ENCODE measurements at places on chromosomes 3 and 15. TPM values are rescaled to one million over a fixed set of nuclear protein-coding genes. Genes with fewer than 3 reads are reported as not detected.

GRCh38 chr15:59087731-59088130 lies 17.2 kb upstream of the CCNB2 start:
- DNase-seq = no peak

DNA sequence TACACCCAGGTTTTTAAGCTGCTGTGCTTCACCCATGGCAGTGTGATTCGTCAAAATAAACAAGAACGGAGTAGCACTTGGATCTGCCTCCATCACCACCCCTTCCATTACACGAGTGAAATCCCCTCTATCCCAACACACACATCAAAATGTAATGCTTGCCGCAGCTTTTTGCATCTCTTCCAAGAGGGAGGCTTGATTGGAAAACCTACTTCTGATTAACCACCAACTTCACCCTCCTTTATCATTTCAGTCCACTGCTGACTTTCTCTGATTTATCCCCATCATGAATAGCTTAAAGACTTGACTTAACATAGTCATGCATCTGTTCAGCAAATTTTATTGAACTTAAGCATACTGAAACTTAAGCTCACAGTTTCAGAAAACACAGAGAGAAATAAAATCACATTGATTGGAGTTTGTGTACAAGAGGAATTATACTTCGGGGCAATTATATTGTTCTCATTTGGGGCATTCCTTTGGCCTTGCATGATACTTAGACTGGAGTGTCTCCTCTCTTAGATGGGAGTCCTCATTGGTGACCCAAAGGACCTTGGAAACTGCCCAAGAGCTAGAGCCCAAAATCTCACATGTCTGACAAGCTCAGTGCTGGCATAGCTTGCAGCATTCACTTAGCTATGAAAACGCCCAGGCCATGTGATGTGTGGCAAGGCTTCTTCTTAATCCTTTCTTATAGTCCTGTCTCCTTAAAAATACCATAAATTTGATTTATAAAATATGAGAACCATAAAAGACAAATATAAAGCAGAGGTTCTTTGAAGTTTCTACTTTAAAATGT lies 124.3 kb upstream of the UMPS start:
- DNase-seq = peak; percentile 34

DNA sequence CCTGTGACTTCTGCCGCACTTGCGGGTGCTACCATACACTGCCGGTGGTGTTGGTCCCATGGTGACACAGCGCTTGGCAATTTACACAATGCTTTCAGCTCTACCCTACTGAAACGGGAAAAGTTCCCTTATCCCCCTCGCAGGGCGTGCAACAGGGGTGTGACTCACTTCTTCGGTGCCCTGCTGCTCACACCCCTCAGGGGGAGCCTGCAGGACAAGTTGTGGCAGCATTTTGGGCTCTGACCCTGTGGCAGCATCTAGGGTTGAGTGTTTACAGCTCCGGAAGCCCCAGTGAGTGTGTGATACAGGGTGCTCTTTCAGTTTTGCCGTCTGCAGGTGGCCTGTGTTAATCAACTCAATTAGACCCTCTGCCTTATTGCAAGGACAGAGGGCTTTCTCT lies 324.7 kb upstream of the RGMA start:
- DNase-seq = no peak

- DNase-seq = peak; percentile 55
Measured at GRCh38 chr3:195133462-195133861, 137.5 kb downstream of the XXYLT1 start.

The KLHL40 gene
- total RNA-seq = not detected

DNA sequence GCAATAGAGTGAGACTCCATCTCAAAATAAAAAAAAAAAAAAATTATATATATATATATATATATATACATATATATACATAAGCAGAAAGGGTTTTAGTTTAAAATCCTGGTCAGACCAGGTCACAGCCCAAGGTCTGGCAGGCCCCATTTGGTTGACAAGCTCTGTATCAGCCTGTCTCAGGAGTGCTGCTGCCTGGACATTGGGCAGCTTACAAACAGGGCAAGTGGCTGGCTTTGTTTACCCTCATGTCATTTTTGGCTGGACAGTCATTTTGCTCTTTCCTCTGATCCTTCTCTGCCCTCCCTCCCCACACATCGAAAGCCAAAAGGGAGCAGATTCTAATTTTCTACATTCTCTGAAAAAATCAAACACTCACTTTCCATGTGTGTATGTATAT lies 26.7 kb upstream of the KLHL6 start:
- no peak for DNase-seq

DNA sequence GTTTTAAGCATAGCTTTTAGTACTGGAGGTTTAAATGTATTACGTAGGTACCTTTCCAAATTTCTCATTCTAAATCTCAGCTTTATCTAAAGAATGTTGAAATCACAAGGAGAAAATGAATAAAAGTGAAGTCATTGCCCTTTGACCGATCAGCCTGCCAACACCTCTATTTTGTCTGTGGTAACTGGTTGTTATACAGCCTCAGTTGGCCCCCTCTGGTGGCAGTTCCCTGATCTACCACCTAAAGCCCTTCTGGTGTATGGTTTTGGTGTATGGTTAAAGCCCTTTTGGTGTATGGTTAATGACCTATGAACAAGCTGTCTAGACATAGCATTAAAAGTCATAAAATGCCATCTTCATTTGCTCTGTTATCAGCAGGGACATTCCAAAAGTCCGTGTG lies 378.2 kb upstream of the AZI2 start:
- peak; percentile 53 for DNase-seq

- no peak for DNase-seq
Measured at GRCh38 chr3:59056706-59057105, 6.9 kb upstream of the CFAP20DC start.

GRCh38 chr15:67379530-67379929 lies 124.9 kb downstream of the IQCH start:
- no peak for DNase-seq

- no peak for DNase-seq
Measured at GRCh38 chr3:196763179-196763578, 23.5 kb downstream of the PAK2 start.

The CCDC80 gene
- total RNA-seq = 278 TPM

The C3orf20 gene
- not detected for total RNA-seq

DNA sequence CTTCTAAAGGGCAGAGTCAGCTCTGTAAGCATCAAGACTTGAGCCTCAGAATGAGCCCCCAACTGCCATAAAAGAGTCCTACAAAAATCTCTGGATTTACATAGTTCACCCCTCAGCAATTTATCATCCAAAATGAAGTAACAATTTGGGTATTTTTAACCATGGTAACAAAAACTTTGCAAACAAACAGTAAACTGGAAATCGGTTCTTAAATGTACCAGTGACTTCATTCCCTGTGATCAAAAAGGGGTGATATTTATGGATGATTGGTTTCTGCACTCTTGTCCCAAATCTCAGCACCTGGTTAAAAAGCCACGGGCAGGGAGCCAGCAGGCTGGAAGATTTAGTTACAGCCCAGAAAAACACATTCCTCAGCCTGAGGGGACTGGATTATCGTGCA lies 73.6 kb downstream of the TFG start:
- no peak for DNase-seq

The UROC1 gene
- total RNA-seq = not detected

DNA sequence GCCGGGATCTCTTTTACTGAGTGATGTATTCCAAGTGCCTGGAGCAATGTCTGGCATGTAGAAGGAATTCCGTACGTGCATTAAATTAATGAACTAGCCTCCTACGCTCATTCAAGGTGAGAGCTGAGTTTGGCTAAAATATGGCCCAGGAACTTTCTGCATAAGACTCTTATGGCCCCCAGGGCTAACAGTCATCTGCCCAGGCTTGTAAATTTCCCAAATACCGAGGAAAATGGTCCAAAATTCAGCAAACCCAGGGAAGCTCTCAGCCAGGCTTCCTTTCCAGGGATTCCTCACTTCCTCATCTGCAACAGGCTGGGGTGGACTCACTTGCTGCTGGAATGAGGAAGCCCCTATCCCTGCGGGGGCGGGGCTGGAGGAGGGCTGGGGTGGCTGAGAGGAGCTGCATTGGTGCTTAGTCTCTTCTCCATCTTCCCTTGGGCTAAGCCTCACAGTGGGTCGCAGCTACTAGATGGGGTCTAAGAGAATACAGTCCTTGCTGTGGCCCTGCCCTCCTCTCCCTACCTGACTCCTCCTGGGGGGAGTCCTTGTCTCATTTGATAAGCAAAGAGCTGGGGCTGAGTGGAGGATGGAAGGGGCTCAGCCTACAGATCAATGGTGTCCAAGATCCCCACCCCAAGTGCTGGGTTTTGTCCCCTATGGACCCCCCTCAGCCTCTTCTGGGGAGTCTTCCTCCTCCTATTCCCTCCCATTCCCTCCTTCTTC lies 28.5 kb upstream of the APOD start:
- DNase-seq = no peak

GRCh38 chr15:87753539-87753938 lies 503.0 kb downstream of the NTRK3 start:
- no peak for DNase-seq

DNA sequence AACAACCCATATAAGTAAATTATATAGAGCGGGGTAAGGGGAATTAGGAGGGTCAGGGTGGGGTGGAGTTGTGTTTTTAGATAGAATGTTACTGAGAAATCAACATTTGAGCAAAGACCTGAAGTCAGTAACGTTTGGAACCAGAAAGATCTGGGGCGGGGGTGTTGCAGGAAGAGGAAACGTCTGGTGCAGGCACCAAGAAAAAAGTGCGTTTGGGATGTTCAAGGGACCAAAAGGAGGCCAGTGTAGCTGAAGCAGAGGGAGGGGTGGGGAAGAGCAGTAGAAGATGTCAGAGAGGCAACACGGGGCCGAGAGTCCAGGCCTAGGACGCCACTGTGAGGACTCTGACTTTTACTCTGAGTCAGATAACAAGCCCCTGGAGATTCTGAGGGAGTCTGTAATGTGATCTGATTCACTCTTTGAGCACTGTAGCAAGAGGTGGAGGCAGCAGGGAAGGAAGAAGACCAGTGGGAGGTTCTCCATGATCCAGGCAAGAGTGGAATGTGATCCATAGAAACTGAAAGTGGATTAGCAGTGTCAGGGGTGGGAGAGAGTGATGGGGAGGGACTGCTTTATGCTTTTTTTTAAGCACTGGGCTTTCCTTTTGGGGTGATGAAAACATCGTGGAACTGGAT lies 179.3 kb upstream of the CHRM5 start:
- DNase-seq = no peak

GRCh38 chr3:177726807-177727206 lies 529.5 kb upstream of the TBL1XR1 start:
- DNase-seq = no peak

DNA sequence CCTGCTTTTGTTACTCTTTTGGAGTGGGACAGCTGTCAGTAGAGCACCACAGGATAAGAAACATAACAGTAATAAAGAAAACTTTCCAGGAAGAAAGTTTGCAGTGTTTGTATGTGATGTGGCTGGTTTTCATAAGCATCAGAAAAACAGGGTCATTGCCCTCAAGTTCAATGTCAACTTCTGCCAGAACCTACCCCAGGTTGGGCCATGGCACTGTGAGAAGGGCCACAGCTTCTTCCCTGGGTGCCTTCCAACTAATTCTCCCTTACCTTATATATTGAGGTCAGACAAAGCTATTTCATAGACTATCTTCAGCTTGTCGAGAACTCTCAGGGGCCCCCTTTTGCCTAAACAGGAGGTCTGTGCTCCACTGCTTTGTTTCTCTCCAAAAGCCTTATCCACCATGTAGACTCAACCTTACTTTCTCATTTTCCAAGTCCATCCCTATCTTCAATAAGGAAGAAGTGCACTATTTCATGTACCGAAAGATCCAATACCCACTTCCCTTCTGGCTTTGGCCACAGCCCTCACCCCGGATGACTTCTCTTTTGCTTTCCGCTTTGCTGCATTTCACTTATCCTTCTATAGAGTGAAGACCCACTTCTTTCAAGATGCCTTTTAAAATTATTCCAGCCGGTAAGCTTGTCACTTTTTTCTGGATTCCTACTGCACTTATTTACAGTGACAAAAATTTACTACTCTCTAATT lies 38.2 kb upstream of the PLCL2 start:
- DNase-seq = no peak

The IGSF11 gene
- total RNA-seq = 2.2 TPM

DNA sequence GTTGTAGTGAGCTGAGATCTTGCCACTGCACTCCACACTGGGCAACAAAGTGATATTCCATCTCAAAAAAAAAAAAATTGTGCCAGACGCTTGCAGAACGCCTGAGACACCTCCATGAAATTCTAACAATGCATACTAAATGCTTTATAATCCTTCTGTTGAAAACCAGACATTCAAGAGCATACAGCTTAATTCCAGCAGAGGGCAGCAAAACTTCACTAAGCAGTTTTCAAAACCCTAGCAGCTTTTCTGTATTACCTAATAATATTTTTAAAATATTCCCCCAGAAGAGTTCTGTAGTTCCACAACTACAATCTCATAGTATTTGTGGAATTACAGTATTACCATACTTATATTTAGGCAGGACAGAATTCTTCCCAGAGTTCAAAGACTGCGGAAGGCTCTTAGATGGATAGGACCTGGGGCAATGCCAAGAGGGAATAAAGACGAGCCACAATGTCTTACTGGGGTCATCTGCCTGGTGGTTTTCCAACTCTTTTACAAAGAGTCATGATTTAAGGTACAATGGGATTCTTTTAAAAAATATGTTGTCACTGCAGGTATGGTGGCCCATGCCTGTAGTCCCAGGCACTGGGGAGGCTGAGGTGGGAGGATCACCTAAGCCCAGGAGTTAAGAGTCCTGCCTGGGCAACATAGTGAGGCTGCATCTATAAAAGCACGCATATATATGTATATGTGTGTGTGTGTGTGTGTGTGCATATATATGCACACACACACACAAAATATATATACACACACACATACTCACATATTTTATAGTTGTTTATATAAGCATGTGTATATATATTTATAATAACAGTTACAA lies 19.6 kb upstream of the TASOR start:
- no peak for DNase-seq

GRCh38 chr3:57892423-57892822 lies 115.8 kb upstream of the FLNB start:
- no peak for DNase-seq

DNA sequence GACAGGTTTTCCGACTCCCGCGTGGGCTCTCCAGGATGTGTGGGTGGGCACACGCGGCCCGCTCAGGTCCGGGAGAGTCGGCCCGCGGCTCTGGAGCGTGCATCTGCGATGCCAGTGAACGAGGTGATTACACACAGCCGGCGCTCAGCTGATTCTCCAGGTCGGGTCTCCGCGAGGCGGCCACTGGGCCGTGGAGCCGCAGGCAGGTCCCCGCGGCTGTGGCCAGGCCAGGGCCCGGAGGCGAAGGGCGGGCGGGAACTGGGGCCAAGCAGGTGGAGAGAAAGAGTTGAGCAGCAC lies 13.2 kb downstream of the PAK6 start:
- DNase-seq = no peak

DNA sequence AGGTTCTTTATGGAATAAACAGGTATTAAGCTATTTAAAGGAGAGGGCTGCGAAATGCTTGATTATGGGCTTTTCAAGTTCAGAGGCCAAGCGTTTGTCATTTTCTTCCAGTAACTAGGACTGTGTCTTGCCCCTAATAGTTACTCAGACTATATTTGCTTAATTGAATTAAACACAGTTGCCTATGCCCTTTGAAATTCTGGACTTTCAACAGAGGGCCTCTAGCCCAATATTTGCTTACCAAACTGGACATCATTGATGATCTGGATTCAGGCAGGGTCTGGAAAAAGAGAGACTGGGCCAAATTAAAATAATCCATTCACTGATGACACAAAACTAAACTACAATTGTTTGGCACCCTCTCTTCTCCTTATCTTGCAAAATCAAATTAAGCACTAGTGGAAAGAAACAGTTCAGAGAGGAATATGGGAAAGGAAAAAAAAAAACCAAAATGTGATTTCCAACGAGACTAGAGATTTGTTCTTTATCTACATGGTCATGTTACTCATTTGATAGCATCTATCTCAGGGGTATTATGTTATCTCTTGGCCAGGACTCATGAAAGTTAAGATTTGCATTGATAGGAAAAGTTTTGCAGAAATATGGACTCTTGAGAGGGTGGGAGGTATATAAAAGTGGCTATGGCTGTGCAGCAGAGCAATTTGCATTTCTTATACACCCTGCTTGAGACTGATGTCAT lies 75.1 kb upstream of the TSEN2 start:
- DNase-seq = no peak
